ENCODE measurements at places on chromosomes 16 and 17.

DNA sequence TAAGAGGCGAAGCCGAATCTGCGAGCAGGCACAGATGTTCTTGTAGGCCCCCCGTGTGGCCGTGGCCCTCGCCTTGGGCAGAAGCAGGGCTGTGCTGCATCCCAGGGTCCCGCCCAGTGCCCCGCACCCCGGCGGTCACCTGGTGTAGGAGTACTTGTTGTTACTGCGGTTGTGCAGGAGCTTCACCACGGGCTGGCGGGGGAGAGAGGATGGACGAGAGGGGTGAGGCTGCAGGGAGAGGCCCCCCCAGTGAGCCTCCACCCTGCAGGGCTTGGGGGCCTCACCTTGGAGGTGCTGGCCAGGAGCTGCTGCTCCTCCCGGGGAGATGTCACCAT lies 11.4 kb downstream of the ASPHD1 start:
- no peak for DNase-seq

DNA sequence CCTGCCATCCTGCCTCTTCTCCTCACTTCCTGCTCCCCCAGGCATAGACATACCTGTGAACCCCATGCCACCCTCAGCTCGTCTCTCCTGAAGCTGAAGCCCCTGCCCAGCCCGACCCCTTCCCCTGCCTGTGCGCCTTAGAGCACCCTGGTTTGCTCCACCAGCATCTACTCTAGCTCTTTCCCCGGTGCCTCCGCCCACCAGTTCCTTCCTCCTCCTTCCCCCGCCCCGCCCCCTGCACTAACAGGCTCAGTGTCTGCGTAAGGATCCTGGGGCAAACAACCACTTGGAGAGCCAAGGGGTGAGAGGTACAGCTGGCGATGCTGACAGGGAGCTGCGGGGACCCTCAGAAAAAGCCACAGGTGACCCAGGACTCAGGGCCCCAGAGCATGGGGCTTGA lies 1.9 kb downstream of the GPR142 start:
- DNase-seq, result no peak

DNA sequence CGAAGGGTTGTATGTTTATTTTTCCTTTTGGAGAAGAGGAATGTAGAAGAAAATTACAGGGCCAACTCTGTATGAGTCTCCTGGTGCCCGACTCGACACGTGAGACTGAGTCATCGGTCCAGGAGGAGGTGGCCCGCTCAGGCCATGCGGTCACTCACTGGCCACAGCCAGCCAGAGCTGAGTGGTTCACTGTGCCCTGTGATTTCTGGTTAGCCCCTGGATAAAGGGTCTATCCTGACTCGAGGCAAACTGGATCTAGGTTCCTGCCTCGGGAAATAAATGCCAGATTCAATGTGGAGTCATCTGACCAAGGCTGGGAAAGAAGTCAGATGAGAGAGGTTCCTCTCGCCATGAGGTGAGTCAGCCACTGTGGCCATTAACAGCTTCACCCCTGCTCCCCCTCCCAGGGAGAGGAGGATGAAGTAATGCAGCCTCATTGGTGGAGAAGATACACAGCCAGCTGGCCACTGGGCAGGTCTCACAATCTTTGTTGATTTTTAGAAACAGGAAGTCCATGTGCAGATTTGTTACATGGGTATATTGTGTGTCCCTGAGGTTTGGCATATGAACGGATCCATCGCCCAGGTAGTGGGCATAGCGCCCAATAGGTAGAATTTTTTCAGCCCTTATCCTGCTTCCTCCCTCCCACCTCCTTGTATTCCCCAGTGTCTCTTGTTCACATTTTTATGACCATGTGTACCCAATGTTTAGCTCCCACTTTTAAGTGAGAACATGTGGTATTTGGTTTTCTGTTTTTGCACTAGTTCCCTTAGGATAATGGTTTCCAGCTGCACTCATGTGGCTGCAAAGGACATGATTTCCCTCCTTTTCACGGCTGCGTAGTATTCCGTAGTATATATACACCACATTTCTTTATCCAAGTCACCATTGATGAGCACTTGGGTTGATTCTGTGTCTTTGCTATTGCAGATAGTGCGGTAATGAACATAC lies 21.7 kb upstream of the USP36 start:
- DNase-seq, result no peak

DNA sequence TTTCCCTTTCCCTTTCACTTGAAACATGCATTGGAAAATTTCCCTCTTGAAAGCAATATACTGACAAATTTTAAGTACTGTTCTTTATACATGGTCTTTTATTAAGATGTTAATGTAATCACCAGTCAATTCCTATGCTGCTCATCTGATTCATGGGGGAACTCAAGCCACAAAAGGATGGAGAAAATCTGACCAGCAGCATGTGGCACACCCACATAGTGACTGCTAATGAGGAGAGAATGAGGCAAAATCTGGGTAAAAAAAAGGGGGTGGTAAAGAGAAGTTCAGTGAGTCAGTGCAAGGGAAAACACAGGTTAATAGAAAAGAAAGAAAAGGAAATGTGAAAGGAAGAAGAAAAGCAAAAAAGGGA lies 11.3 kb downstream of the RFFL start:
- DNase-seq, result no peak

- no peak for DNase-seq
Measured at GRCh38 chr16:63717806-63718205, 1404.1 kb downstream of the CDH11 start.

DNA sequence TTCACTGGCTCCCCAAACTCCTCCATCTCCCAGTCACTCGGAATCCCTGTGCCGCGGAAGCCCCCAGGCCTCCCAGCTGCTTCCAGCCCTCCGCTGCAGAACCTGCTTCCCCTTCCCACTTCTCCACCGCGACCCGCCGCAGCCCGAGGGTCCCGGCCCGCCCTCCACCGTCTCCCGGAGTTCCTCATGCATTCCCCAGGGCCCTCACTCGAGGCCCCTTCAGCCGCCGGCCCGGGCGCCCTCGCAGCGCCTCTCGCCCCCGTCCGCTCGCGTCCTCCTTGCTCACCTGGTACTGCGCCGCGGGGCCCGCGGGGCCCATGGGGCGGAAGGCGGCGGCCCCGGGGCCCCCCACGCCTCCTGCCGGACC lies 329 bp downstream of the SMARCD2 start:
- no peak for DNase-seq

- DNase-seq, result no peak
Measured at GRCh38 chr16:559411-560203, 587 bp upstream of the PRR35 start.

GRCh38 chr17:41848788-41849187 lies 11.2 kb downstream of the KLHL10 start:
- DNase-seq, result no peak

- peak; percentile 80 for DNase-seq
Measured at GRCh38 chr17:74633326-74633725, 9.8 kb upstream of the CD300E start.

- no peak for DNase-seq
Measured at GRCh38 chr17:3804503-3804931, 3.5 kb upstream of the ITGAE start.

DNA sequence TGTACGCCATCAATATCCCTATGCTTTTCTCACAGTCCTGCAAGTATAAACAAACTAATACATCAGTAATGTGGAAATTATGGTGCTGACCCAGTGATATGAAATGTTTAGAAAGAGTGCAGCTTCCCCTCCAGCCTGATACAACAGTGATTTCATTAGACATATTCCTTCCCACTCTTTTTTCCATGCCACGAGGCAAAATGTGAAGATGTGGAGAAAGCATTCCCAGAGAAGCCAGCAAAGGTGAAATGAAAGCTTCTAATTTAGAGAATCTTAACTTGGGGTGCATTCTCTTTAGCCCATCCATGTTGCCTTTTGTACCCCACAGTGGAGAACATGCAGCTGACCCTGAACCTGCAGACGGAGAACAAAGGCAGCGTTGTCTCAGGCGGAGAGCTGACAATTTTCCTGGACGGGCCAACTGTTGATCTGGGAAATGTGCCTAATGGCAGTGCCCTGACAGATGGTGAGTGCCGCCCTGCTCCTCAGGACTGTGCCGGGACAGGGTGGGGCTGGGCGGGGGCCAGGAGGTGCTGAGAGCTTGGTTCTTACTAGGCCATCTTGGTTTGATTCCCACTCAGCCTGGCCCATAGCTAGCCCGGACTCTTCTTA lies 77.8 kb downstream of the WWP2 start:
- no peak for DNase-seq

DNA sequence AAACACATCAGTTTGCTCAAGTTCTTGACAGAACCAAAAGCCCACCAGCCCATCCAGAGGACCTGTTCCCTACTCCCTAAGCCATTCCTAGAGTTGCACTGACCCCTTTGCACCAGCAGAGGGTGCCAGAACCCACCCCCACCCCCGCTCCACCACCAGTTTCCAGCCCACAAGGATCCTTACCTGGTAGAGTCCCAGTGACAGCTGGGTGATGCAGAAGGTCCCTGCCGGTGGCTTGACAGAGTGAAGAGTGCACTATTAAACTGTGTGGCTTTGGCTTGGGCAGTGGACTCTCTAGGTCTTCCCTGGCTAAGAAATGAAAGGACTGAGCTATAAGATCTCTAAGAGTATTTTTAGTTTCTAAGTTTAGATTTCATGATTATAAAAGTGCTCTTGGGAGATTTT lies 73.3 kb upstream of the MTMR4 start:
- no peak for DNase-seq

GRCh38 chr16:13552062-13552959 lies 367.6 kb upstream of the ERCC4 start:
- no peak for DNase-seq

DNA sequence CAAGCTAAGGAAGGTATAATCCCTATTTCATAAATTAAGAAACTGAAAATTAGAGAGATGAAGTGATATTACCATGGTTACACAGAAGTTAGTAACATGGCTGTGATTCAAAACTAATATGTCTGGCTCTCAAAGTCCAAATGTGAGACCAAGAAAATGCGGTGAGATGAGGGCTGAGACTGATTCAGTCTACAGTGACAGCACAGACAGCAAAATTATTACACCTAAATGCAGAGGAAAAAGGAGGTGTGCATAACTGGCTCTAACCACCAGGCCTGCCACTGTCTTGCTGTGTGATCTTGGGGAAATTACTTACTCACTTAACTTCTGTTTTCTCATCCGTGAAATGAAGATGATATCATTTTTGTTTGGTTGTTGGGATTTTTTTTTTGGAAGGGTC lies 270.0 kb upstream of the SOX9 start:
- DNase-seq, result no peak

GRCh38 chr16:67749436-67750078 lies 30.4 kb upstream of the GFOD2 start:
- DNase-seq, result no peak

GRCh38 chr17:43702637-43703036 lies 40.9 kb upstream of the MEOX1 start:
- no peak for DNase-seq

- DNase-seq, result no peak
Measured at GRCh38 chr16:27852116-27852515, 211.4 kb downstream of the GSG1L start.

- DNase-seq, result no peak
Measured at GRCh38 chr17:74045608-74046280, 157.7 kb upstream of the RPL38 start.

DNA sequence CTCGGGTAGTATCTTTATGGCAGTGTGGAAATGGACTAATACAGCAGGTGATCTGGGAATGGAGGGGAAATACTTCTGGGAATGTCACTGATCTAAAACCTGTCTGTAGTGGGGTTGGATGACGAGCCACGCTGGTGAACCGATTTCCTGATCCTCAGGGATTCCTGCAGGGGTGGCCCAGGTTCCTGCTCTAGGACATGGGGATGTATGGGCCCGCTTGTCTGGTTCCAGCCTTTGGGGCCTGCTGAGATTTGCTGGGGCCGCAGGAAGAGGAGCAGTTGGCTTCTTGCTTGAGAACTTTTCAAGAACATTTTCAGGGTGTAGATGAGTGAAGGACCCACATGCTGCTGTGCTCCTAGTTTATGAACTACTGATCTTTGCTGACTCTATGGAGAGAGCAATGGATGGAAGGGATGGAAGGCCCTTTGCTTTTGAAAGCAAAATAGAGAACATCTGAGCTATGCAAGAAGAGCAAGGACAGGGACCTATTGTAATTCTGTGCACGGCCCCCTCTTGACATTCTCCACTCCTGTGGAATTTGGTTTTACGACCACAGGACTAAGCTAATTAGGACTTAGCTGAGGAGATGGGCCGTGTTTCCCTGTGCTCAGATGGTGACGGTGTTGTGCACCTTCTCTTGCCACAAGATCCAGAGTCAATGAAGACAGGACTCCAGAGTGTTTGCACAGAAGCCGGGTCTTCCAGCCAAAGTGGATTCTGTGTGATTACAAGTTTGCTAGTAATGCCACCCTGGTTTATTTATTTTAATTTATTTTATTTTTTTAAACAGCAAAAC lies 90.5 kb downstream of the SEC14L1 start:
- no peak for DNase-seq

- DNase-seq, result no peak
Measured at GRCh38 chr17:31202968-31203367, 94.1 kb downstream of the OMG start.

DNA sequence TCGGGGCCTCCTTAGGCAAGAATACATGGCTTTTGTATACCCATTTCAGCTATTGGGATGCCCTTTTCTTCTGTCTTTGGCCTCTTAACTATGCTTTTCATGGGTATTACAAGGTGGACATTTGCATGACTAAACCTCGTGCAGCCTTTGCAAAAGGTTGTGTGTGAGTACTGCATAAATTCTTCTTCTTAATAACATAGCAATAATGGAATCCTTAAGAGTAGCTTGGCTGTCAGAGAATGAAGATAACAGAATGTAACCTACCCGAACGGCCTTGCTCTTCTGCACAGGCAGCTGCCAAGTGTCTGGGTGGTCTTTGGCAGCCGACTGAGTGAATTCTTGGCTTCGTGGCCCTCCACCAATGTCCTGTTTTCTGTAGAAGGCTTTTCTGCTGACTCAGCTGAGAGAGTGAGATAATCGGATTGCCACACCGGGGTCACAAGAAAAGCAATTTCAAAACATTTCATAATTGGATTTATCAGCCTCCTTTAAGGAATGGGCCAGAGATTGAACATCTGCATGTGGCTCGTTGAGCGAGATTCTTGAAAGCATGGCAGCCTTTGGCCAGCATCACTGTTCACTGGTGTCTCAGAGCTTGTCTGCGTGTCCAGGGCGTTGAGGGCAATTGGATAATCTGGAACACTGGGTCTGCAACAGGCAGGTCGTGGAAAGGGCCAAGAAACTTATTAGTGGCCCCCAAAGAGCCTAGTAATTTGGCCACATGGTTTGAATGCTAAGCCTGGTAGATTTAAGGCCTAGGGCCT lies 13.4 kb downstream of the IRF8 start:
- DNase-seq, result no peak

- no peak for DNase-seq
Measured at GRCh38 chr17:50053654-50053960, 2.3 kb upstream of the ITGA3 start.

GRCh38 chr16:49485663-49486062 lies 112.1 kb downstream of the C16orf78 start:
- no peak for DNase-seq

DNA sequence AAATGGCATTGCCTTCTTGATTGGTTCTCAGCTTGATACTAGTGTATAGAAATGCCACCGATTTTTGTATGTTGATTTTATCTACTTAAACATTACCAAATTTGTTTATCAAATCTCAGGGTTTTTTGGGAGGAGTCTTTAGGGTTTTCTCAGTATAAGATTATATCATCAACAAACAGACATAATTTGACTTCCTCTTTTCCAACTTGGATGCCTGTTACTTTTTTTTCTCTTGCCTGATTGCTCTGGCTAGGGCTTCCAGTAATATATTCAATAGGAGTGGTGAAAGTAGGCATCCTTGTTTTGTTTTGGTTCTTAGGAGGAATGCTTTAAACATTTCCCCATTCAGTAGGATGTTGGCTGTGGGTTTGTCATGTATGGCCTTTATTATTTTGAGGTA lies 29.1 kb downstream of the EFCAB13 start:
- no peak for DNase-seq

Data from NCI-H187 treated with DMSO at 0.1 percent for 48 hours (cell line).